Activated T-helper 2 cell treated with anti-CD3 and anti-CD28 coated beads, Interferon-gamma antibody, Interleukin-2, Interleukin-4, amounts not matched to agents 10 μg/mL and 5 μg/mL and 100 μg/mL, durations not matched to agents 14 hours and 24 hours and 36 hours (primary cell): ENCODE measurements at places on chromosomes 12 and 14. TPM values are rescaled to one million over a fixed set of nuclear protein-coding genes. Genes with fewer than 3 reads are reported as not detected.

GRCh38 chr12:55698241-55698955 lies 9.3 kb downstream of the ITGA7 start:
- H3K27ac ChIP-seq: no peak overlapping the region
- H3K4me1 ChIP-seq: no peaks in the 10 kb centered on the region
- DNase-seq: no peak
- H3K27me3 ChIP-seq: no peaks in the 10 kb centered on the region
- no peak overlapping the region for H3K4me3 ChIP-seq
- no peaks in the 10 kb centered on the region for H3K36me3 ChIP-seq

GRCh38 chr12:50929831-50930230 lies 22.5 kb upstream of the HIGD1C start:
- H3K4me1 ChIP-seq: peaks cover 24% of the 10 kb centered on the region
- no peak overlapping the region for H3K27ac ChIP-seq
- DNase-seq: no peak
- H3K36me3 ChIP-seq: no peaks in the 10 kb centered on the region

GRCh38 chr14:93379831-93380230 lies 32.8 kb downstream of the COX8C start:
- H3K36me3 ChIP-seq: no peaks in the 10 kb centered on the region
- no peak overlapping the region for H3K4me3 ChIP-seq
- H3K27me3 ChIP-seq: peaks cover 10% of the 10 kb centered on the region
- no peak for DNase-seq
- no peaks in the 10 kb centered on the region for H3K4me1 ChIP-seq
- no peak overlapping the region for H3K27ac ChIP-seq

- H3K36me3 ChIP-seq: no peaks in the 10 kb centered on the region
- no peak overlapping the region for H3K27ac ChIP-seq
- peaks cover 2% of the 10 kb centered on the region for H3K4me1 ChIP-seq
- H3K27me3 ChIP-seq: peaks cover 3% of the 10 kb centered on the region
- H3K4me3 ChIP-seq: no peak overlapping the region
- no peak for DNase-seq
These were observed 35.2 kb downstream of the PPM1H start for GRCh38 chr12:62899568-62900390.

DNA sequence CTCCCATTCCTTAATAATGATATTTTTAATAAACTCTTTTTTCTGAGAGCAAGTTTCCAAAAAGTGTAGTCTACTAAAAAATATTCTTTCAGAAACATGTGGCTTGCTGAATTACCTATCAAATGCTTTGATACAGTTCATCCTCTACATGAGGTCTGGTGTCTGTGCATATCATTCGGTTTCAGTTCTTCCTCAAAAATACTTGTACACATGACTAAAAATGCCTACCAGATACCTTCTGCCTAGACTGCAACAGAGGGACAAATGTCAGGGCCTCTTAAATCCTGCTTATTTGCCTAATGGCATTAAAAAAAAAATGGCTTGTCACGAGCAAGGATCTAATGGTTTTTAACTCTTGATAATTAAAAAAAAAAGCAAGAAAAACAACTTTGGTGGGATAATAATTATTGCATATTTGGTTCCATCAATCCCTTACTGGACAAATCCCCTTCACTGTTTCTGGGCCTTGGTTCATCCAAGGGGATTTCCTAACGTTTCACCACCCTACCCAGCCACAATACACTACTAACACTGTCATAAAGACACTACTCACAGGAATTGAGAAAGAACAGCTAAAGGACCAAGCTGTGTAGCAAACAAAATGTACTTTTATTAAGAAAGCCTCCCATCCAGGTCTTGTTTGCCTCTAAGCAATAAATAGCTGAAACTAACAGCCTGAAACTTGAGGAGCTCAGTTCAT lies 45.7 kb downstream of the PARP11 start:
- H3K4me3 ChIP-seq: no peak overlapping the region
- no peak overlapping the region for H3K27ac ChIP-seq
- no peaks in the 10 kb centered on the region for H3K4me1 ChIP-seq
- no peaks in the 10 kb centered on the region for H3K27me3 ChIP-seq
- no peak for DNase-seq

GRCh38 chr14:104734051-104734587 lies 10.1 kb downstream of the ADSS1 start:
- no peak overlapping the region for H3K27ac ChIP-seq
- no peaks in the 10 kb centered on the region for H3K27me3 ChIP-seq
- DNase-seq: no peak
- no peaks in the 10 kb centered on the region for H3K4me1 ChIP-seq
- no peak overlapping the region for H3K4me3 ChIP-seq

- H3K36me3 ChIP-seq: peaks cover 3% of the 10 kb centered on the region
- no peaks in the 10 kb centered on the region for H3K4me1 ChIP-seq
- DNase-seq: no peak
- peaks cover 14% of the 10 kb centered on the region for H3K27me3 ChIP-seq
- H3K27ac ChIP-seq: no peak overlapping the region
- no peak overlapping the region for H3K4me3 ChIP-seq
These were observed 40.5 kb upstream of the MON2 start for GRCh38 chr12:62426089-62426488.

DNA sequence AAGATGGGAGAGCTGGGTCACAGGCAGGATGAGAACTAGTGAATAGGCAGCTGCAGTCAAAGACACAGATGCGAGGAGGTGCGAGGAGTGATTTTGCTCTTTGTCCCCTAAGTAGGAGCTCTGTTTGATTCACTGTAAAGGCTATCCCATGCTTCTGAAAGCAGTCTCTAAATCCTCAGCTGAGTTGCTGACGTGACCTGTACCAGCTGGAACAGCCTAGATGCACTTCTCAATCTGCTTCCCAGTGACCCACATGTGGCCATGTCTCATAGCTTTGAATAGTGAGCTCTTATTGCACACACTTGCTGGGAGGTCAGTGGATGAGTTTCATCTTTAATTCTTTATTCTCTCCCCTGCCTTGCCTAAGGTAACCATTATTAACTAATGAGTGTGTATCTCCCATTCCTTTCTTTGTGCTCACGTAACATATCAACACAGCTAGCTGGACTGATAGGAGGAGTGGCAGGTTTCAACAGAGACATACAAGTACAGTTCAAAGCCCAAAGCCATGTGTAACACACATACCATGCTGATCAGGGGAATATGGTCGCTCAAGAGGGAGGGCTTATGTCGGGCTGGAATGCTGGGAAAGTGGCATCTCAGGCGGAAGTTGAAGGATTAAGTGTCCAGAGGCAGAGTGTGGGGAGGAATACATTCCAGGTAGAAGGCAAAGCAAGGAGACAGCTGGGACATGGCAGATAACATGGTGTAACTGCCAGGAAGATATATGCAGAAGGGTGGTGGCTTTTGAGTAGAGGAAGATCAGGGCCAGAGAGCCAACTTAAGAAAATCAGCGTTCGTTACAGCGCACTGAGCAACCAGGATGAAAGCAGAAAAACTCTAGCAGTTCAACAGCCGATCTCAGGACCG lies 15.4 kb upstream of the YY1 start:
- no peaks in the 10 kb centered on the region for H3K27me3 ChIP-seq
- no peak for DNase-seq
- no peak overlapping the region for H3K27ac ChIP-seq
- peaks cover 9% of the 10 kb centered on the region for H3K36me3 ChIP-seq
- H3K4me1 ChIP-seq: peaks cover 8% of the 10 kb centered on the region

DNA sequence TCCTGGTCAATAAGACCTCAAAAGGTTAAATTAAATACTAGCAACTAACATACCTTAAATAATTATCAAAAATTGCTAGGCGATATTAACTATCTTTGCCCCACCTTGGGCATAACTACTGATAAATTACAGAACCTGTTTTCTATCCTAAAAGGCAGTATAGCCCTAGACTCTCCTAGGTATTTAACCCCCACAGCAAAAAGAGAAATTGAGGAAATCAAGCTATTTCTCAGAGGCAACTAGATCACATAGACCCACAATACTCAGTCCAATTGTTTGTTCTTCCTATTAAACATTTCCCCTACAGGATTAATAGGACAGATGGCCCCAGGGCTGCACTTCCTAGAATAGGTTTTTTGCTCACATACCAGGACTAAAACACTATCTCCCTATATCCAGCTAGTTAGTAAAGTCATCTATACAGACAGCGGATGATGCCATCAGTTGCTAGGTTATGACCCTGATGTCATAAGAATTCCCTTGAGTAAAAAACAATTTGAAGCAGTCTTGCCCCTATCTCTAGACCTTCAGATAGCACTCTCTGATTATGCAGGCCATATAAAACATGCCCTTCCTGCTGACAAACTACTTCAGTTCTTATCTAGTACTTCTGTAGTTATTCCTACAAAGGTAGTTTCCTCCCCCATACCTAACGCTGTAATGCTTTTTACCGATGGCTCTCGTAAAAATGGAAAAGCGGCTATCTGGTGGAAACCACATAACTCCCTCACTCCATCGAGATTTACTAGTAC lies 118.4 kb downstream of the PPHLN1 start:
- peaks cover 64% of the 10 kb centered on the region for H3K36me3 ChIP-seq
- H3K27me3 ChIP-seq: no peaks in the 10 kb centered on the region
- H3K4me1 ChIP-seq: no peaks in the 10 kb centered on the region
- no peak for DNase-seq
- no peak overlapping the region for H3K4me3 ChIP-seq

GRCh38 chr14:36538051-36538450 lies 18.0 kb upstream of the NKX2-1 start:
- H3K36me3 ChIP-seq: no peaks in the 10 kb centered on the region
- DNase-seq: no peak
- H3K27ac ChIP-seq: no peak overlapping the region
- no peaks in the 10 kb centered on the region for H3K4me1 ChIP-seq

- H3K36me3 ChIP-seq: no peaks in the 10 kb centered on the region
- H3K27ac ChIP-seq: no peak overlapping the region
- H3K4me3 ChIP-seq: no peak overlapping the region
- H3K4me1 ChIP-seq: no peaks in the 10 kb centered on the region
These were observed 35.3 kb downstream of the MIPOL1 start for GRCh38 chr14:37232907-37233481.

DNA sequence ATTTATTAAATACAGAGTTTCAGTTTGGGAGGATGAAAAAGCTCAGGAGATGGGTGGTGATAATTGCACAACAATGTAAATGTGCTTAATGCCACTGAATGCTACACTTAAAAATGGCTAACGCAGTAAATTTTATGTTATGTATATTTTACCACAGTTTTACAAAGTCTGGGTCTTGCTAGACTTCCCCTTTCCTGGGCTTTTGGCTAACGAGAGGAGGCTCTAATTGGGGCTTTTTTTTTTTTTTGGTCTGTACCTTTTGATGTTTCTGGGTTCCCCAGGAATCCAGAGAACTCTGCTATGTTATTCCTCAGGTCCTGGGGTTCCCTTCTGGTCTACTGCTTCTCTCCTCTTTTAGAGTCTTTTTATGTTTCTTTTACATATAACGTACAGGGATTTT lies 355.5 kb downstream of the CACNA1C start:
- no peak for DNase-seq
- H3K36me3 ChIP-seq: no peaks in the 10 kb centered on the region
- no peak overlapping the region for H3K27ac ChIP-seq
- peaks cover 15% of the 10 kb centered on the region for H3K27me3 ChIP-seq

GRCh38 chr14:31027847-31028246 lies 1.7 kb upstream of the STRN3 start:
- DNase-seq: no peak
- H3K27me3 ChIP-seq: no peaks in the 10 kb centered on the region
- H3K36me3 ChIP-seq: peaks cover 11% of the 10 kb centered on the region

GRCh38 chr12:27331291-27331926 lies 1.2 kb upstream of the BMAL2 start:
- peaks cover 14% of the 10 kb centered on the region for H3K36me3 ChIP-seq
- H3K27me3 ChIP-seq: no peaks in the 10 kb centered on the region
- DNase-seq: peak; percentile 17
- H3K4me1 ChIP-seq: peaks cover 48% of the 10 kb centered on the region

GRCh38 chr12:111401167-111401605 lies 4.5 kb upstream of the SH2B3 start:
- DNase-seq: no peak
- peaks cover 49% of the 10 kb centered on the region for H3K4me1 ChIP-seq
- no peak overlapping the region for H3K4me3 ChIP-seq
- H3K27me3 ChIP-seq: peaks cover 4% of the 10 kb centered on the region
- H3K36me3 ChIP-seq: peaks cover 4% of the 10 kb centered on the region
- H3K27ac ChIP-seq: no peak overlapping the region

DNA sequence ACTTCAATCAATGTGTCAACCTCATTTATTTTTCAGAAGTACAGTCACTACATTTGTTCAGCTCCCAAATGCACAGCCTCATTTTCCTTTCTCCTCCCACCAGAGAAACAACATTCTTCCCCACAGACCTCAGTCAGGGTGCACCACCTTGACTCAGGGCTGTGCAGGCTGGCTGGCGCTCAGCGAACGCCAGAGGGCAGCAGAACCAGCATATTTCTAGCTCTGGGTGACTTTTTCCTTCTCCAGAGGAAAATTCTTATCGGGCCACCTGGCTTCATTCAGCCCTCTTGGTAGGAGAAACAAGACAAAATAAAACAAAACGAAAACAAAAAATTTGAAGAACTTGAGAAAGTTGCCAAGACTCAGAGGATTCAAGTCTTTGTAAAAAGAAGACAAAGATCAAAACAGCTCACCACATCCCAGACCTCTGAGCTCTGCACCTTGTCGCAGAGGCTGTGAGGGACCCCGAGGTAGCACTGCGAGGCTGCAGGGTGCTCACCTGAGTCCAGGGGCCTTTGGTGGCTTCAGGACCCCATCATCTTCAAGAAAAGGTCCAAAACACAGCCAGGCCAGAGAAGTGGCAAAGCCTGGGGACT lies 33.7 kb downstream of the PAH start:
- no peaks in the 10 kb centered on the region for H3K36me3 ChIP-seq
- no peak overlapping the region for H3K27ac ChIP-seq
- peaks cover 4% of the 10 kb centered on the region for H3K27me3 ChIP-seq

GRCh38 chr14:84108746-84109457 lies 1421.0 kb upstream of the FLRT2 start:
- DNase-seq: no peak
- H3K27me3 ChIP-seq: no peaks in the 10 kb centered on the region
- no peak overlapping the region for H3K27ac ChIP-seq
- H3K36me3 ChIP-seq: no peaks in the 10 kb centered on the region

Gene POTEG
- total RNA-seq: not detected in 2 replicates

Gene DPPA3
- total RNA-seq: not detected in 2 replicates

Gene MAP1LC3B2
- total RNA-seq: 0.37 and 0.60 TPM in 2 replicates

Gene GYS2
- 0.07 and 0.14 TPM in 2 replicates for total RNA-seq

Gene CLEC4C
- total RNA-seq: not detected in 2 replicates

Gene DGKA
- 218 and 242 TPM in 2 replicates for total RNA-seq

Gene PLA2G1B
- not detected in 2 replicates for total RNA-seq

Gene FOXA1
- total RNA-seq: 0.11 TPM in 1 of 2 replicates, not detected in the other

Gene PRR4
- total RNA-seq: 1.6 and 1.7 TPM in 2 replicates

Gene NFE2
- total RNA-seq: not detected in 2 replicates

Gene MUCL1
- total RNA-seq: 0.51 TPM in 1 of 2 replicates, not detected in the other
